ENCODE measurements at places on chromosomes 5 and 9.

GRCh38 chr5:40594811-40595210, 84.9 kb upstream of the PTGER4 start:
- peak; percentile 18 for DNase-seq

- no peak for DNase-seq
Observed at GRCh38 chr9:99726758-99727157, 94.9 kb upstream of the NR4A3 start.

- no peak for DNase-seq
Observed at GRCh38 chr5:7015586-7016256, 302.5 kb downstream of the TENT4A start.

GRCh38 chr5:109563739-109564138, 126.0 kb upstream of the MAN2A1 start:
- DNase-seq, result no peak

- no peak for DNase-seq
Observed at GRCh38 chr5:16557477-16557876, 59.3 kb downstream of the RETREG1 start.

GRCh38 chr5:91123901-91124300, 259.2 kb downstream of the ARRDC3 start:
- DNase-seq, result no peak

- DNase-seq, result peak; percentile 27
Observed at GRCh38 chr5:133618141-133618540, 5.8 kb upstream of the FSTL4 start.

DNA sequence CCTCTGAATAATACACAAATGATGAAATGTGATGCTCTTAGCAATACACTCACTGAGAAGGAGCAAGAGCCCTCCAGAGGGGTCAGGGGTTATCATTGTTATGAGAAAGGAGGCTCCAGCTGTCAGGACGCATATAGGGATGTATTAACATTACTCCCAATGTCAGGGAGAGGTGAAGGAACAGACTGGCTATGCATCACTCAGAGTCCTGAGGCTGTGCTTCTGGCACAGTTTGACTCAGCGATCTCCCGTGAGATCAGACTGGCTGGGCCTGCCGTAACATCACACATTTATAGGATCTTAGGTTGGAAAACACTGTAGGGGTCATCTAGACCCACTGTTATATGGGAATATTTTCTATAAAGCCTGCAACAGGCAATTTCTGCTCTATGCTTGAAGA, 226.5 kb upstream of the GLRA1 start:
- no peak for DNase-seq

DNA sequence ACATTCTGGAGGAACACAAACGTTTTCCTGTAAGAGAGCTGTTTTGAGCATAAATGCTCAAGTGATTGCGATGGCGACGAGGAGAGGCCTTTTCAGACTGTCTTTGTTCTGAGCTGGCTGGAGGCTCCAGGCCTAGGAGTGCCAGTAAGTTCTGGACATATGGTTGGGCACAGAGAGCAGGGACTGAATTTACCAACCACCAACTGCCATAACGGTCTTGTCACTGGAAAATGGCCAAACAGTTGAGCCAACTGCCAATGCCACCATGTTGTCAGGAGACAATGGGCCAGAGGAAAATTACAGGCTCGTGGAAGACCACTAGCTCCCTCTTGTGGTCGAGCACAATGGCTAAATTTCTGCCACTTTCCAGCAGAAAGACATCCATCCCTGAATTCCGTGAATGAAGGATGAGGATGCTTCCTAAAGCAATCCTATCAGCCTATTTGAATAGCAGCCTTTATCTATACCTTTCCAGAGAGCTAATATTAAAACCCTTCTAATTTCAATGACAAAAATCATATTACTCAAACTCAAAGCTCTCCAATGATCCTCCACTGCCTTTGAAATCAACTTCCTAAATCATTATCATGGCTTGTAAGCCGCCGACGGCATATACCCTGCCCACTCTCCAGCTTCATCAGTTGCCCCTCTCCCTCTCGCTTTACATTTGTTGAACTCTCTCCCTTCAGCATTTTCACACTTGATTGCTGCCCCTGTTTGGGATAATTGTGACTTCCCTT, 66.9 kb upstream of the GLIS3 start:
- peak; percentile 52 for DNase-seq

DNA sequence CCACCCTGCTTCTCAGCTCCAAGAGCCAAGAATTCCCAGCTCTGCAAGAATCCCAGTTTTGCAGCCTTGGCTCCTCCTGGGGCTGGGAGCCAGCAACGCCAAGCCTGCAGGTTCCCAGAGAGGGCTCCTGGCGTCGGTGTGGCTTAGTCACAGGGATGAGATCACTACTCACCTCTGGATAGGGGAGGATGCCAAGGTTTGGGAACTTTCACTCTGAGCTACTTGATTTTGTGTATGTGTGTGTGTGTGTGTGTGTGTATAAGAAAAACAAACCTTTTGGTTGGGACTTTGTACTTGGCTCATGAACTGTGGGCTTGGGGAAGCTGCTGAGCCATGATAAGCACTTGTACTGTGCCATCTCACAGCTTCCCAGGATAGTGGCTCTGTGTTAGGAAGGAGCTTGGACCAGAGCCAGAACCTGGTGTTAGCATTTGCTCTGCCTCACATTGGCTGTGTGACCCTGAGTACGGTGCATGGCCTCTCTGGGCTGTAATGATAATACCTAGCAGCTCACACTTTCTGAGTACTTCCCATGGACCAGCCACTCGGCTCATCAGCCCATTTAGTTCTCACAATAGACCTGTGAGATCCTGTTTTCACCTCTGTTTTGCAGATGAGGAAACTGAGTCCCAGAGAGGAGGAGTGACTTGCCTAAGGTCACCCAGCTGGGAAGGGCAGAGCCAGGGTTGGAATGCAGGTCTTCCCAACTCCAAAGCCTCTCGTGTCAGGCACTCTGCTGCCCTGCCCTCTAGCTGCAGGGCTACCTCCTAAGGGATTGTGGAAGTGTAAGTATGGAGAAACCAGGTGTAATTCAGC, 41.4 kb upstream of the DAB2IP start:
- peak; percentile 77 for DNase-seq

- DNase-seq, result peak; percentile 48
Observed at GRCh38 chr5:56585999-56586691, 229.2 kb upstream of the MAP3K1 start.

DNA sequence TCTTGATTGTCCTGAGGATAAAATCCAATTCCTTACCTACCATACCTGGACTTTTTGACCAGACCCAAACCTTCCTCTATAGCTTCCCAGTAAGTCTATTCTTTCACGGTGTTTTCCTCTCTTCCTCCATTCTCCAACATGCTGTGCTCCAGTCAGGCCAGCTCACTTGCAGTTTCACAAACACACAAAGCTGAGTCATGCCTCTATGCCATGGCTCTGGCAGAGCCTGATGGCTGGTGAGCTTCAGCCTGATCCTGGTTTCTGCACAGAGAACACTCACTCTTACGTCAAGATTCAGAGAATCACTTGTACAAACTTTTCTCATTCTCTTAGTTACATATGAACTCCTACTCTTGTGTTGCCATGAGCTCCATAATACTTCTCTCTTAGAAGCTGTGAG, 27.7 kb upstream of the PAX5 start:
- no peak for DNase-seq

DNA sequence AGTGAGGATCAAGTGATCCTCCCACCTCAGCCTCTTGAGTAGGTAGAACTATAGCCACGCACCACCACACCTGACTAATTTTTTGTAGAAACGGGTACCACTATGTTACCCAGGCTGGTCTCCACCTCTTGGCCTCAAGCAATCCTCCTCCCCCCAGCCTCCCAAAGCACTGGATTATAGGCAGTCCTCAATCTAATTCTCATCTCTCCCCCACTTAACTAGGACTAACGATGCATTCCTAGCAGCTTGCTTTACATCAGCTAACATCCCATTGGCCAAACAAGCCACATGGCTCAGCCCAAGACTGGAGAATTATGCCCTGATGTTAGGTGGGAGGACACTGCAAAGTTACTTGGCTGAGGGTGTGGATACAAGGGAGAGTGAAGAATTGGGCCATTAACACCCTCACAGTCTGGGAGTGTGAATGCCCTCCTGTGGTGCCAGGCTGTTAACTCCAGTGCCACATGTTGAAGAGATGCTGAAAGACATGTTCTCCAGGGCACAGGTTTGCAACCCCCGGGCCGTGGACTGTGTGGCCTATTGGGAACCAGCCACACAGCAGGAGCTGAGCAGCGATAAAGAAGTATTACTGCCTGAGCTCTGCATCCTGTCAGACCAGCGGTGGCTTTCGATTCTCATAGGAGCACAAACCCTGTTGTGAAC, 5.3 kb upstream of the ZNF367 start:
- no peak for DNase-seq

GRCh38 chr5:111233052-111233374, 8.8 kb downstream of the CAMK4 start:
- no peak for DNase-seq

DNA sequence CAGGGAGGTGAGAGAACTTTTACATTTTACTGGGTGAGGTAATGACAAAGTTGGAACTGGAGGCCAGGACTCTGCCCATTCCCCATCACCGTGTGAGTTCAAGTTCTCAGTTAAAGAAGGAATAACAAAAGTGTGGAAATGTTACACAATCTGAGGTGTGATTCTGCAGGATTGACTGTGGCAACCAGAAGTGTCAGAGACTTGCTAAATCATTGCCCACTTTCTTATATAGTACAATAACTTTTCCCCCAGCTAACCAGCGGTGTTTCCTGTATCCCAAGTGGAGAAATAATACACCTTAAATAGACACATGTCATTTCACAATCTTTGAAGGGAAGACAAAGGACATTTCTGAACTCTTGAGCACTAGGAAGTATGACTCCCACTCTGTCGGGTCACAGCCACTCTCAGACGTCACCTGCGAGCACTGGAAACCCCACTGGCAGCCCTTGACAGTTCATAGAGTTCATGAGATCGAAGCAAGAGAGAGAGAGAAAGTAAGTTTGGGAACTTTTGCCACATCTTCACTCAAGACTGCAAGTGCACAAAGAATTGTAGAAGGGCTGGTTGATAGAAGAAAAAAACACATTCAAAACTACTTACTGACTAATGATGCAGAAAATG, 28.4 kb downstream of the PAX5 start:
- no peak for DNase-seq

- no peak for DNase-seq
Observed at GRCh38 chr9:124351672-124352468, 63.4 kb downstream of the PSMB7 start.

- DNase-seq, result no peak
Observed at GRCh38 chr9:134025606-134026541, 593 bp downstream of the BRD3OS start.

DNA sequence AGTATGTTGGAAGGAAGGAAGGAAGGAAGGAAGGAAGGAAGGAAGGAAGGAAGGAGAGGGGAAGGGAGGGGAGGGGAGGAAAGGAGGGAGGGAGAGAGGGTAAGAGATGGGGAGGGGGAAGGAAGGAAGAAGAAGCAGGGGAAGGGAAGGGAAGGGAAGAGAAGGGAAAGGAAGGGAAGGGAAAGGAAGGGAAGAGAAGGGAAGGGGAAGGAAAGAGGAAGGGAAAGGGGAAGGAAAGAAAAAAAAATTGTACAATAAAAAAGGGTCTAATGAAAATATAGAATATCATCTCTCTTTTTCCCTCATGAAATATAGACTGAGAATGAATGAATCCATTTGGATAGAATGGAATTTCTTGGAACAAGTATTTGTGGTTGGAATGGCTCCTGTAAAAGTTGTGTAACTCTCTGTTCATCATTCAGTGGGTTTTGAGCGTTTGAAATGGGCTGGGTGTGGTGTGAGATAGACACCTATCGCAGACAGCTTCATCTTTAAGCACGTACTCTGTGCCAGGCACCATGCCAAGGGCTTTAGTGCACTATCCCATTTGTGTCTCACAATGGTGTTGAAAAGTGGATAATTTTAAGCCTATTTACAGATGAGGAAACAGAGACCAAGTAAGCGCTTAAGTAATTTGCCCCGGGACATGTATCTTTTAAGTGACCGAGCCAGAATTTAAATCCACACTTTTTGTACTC, 11.6 kb upstream of the PAPPA start:
- DNase-seq, result no peak

GRCh38 chr9:7333719-7334118, 465.9 kb downstream of the DMAC1 start:
- no peak for DNase-seq

DNA sequence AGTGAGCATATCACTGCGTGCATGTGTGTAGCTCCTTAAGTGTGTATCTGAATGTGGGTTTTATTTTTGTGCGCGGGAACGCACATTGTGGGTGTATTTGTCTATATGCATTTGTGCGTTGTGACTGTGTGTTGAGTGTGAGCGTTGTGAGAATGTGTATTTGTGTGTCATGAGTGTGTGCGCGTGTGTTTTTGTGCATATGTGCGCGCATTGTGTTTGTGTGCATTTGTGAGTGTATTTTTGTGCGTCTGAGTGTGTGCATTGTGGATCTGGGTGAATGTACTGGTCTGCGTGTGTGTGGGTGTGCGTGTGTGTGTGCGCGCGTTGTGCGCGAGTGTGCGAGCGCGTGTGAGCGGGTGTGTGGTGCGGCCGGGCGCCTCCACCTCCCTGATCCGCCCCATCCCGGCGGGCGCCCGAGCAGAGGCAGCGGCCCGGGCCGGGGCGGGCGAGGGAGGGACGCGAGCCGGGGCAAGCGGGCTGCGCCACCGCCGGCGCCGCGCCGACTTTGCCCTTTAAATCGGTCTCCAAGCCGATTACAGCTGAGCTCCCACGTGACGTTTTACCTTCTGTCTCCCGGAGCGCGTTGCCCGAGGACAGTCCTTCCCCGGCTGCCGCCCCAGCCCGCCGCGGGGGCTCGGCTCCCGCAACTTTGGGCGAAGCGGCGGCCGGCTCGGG, at the start of gene RASGRF2:
TSS of gene RASGRF2 (plus strand) at position 596 of the 675 bp plus-strand sequence. CDS start 376 bp downstream, outside the sequence.
- DNase-seq, result peak; percentile 81

DNA sequence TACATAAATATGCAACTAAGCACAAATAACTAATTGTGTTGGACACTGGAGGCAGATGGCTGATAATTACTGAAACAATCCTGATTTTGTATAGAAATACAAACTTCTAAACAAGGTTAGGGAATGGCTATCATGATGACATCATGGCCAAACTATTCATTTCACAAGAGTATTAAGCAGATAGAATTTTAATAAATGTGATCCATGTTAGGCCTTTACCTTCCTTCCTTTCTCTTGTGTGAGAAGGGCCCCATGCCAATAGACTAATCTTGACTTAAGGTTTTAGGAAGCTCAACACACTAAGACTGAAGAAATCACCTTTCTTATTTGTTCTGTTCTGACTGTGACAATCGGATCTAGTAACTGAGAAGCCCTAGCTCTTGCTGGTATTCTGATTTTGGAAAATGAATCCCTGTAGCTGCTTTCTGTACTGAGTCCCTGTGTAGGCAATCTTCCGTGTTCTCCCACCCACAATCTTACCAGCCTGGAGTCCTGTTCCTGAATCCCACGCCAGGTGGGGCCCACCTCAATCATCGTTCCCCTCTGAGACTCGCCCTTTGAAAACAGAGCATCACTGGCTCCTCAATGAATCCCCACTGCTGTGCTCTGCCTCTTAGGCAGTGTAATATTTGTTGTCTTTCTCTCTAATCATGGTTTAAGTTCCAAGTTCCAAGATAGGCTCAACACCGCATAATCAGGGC, 168.7 kb upstream of the GNA14 start:
- no peak for DNase-seq

GRCh38 chr5:149951138-149951749, 6.7 kb upstream of the PDE6A start:
- no peak for DNase-seq

Data from small intestine (tissue), 16 donors.